ENCODE measurements at places on chromosomes 2 and 18.

DNA sequence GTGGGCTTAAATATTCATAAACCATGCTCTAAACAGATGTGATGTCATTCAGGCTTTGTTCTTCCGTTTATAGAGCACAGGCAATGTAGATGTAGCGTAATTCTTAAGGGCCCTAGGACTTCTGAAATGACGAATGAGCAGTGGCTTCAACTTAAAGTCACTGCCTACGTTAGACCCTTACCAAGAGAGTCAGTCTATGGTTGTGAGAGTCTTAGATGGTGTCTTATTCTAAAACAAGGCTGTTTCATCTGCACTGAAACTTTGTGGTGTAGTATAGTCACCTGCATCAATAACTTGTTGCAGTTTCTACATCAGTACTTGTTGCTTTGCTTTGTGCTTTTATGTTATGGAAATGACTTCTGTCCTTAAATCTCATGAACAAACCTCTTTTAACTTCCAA, 56.0 kb downstream of the PIK3C3 start:
- DNase-seq: no peak

- no peak for DNase-seq
These were observed 6.0 kb upstream of the GLI2 start for GRCh38 chr2:120729406-120730399.

DNA sequence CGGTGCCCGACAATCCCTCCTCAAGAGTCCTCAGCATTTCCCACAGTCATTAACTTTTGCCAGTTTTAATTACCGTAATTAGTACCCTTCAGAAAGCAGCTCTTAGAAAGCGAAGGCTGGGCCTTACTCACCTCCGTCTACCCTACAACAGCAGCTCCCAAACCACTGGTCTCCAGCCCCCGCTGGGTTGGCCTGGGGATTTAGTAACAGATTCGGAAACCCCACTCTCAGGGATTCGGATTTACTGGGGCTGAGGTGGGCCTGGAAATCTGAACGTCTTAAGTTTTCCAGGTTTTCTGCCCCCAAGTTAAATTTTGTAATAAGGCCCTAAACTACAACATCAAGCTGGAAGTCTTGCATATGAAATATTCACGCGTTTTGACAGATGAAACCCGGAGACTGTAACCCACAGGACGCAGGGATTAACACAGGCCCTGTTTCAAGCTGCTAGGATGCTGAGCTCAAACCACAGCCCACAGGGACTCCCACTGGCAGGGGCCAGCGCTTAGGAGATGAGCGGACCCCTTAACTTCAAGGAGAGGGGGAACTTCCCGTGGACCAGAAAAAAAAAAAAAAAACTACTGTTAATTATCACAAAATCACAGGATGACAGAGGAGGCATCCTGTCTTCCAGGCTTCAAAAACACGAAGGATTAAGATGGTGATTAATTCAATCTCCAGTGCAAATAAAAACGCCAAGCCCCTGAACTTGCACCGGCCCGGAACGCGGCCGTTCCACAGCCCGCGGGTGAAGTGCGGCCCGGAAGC, 985 bp downstream of the ILKAP start:
- no peak for DNase-seq

DNA sequence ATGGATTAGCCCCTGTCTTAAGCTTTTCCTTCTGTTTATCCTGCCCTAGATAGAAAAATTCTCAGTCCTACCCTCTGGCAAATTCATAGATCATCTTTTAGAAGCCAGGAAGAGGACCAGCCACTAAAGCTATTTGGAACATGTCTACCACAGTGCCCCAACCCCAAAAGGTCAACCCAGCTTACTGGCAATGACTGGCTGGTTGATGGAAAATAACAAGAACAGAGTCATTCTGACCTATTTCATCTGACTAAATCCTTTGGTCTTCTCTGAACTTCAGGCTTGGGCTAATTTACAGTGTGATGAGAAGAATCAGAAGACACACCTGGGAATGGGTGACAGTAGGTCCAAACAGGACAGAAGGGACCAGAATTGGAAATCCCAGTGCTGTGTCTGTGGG, 227.3 kb upstream of the CCDC68 start:
- DNase-seq: no peak

DNA sequence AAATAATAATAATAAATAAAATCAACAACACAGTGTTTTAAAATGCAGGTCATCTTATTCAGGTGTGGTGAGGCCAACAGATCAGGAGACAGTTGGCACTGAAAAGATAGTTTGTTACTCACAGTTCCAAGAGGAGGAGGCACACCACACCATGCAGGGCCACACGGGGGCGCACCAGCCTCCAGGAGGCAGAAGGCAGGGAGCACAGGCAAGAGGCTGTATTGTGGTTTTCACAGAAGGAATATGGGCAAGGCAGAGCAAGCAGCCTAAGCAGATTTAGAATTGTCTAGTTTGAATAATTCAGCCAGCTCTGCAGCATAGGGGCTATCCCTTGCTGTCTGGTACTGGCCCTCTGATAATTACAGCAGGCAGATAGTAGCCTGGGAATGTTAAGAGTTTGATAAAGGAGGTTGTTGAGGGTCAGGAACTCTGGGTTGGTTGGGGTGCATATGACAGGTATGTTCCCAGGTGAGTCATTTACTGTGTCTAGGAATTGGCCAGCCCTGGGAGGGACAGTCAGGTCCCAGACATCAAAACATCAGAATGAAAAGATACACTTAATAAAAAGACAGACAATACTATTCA, 31.3 kb downstream of the KIAA2012 start:
- no peak for DNase-seq

DNA sequence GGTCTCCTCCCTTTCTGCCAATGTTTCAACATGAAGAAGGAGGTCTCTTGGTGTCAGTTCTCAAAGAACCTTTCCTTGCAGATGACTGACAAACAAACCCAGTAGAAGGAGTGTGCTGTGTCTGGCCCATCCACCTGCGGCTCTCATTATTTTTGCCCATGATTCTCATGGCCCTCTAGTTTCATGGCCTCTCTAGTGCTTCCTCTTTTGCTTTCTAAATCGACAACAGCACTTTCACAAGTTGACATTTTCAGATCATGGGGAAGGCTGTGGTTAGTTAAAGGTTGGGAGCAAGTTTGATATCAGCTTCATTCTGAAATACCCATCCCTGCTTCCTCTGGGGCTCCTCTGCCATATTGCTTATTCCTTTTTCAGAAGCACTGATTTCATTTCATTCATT, 805.2 kb downstream of the SLC4A3 start:
- DNase-seq: no peak

GRCh38 chr2:181308766-181309515, 148.2 kb upstream of the ITGA4 start:
- no peak for DNase-seq

DNA sequence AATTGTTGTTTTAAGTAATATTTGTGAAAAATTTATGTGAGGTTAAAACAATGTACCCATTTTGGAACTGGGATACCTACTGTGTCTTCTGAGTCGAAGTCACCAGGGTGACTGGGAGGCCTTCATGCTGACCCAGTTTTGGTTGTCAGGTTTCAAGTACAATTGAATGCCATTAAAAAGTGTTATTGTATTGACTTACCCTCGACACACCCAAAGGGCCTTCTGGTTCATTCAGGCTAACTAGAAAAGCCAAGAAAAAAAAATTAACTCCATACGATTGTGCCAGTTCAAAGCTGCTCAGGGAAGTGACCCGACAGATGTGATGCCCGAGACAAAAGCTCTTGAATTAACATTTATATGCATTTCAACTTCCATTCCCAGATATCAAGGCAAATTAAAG, 190.0 kb downstream of the ST6GAL2 start:
- DNase-seq: no peak

- no peak for DNase-seq
These were observed 90.5 kb downstream of the LRATD1 start for GRCh38 chr2:14722904-14723570.

- no peak for DNase-seq
These were observed 226.0 kb downstream of the FAM210A start for GRCh38 chr18:13500227-13500865.

DNA sequence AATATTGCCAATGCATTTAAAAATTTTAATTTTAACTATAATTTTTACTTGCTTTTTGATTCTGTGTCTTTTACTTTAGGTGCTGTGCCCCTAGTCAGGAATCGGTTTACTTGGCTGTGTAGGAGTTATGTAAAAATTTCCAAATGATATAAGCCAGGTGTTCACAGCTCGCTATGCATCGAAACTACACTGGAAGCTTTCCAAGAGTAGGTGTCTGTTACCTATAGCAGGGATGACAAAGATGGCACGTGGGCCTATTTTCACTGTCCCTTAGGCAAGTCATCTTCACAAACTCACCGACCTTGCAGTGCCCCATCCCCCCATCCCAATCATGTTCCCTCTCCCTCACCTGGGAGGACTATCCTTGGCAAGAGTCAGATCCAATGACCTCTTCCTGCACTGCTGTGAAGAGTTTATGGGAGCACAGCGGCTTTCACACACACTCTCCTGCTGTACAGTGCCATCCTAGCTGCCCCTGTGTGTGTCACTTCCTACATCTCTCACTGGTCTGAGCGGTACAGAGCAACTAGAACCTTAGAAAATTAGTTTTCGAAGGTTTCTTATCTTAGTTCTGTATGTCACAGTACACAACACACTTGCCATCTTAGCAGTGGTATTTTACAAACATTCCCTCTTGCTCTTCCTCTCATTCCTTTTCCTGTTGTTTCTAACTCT, 49.2 kb upstream of the NAB1 start:
- no peak for DNase-seq

DNA sequence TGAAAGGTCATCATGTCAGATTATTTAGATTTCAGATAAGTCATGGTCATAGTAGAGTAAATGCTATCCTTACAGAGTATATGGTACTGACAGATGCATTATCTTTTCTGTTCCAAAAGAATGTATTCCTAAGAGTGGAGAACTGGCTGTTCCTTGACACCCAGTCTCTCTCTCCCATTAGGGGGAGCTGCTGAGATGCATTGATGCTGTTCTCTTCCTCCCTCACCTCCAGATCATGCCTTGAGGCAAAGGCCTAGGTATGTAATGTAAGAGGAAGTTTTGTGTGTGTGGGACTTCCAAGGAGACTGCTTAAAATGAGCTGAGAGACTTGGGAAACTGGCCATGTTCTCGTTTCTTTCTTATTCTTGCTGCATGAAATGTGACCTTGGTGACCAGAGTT, 979.5 kb upstream of the CELF4 start:
- no peak for DNase-seq
